ENCODE measurements at places on chromosomes 2 and 18.

- peak; percentile 74 for DNase-seq
These were observed 436.6 kb upstream of the NRP2 start for GRCh38 chr2:205245652-205246051.

- DNase-seq, result no peak
These were observed 77.7 kb downstream of the MAP2 start for GRCh38 chr2:209501579-209501978.

GRCh38 chr2:46382331-46383112 lies 85.3 kb downstream of the EPAS1 start:
- DNase-seq, result no peak

DNA sequence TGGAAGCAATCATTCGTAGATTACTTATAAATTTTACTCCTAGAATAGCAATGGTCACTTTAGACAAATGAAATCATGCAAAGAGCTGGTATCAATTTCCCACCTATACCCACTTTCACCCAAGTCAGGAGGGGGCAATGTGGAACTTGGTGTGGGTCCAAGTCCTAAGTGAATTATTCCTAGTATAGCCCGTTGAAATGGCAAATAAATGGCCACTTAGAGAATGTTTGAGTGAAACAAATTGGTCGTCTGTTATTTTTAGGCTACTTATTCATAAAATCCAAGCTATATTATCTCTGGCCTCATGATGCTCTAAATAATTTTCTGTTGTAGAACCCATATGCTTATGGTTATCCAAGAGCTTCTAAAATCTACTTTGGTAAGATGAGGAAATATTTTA lies 98.1 kb downstream of the MYO3B start:
- no peak for DNase-seq

DNA sequence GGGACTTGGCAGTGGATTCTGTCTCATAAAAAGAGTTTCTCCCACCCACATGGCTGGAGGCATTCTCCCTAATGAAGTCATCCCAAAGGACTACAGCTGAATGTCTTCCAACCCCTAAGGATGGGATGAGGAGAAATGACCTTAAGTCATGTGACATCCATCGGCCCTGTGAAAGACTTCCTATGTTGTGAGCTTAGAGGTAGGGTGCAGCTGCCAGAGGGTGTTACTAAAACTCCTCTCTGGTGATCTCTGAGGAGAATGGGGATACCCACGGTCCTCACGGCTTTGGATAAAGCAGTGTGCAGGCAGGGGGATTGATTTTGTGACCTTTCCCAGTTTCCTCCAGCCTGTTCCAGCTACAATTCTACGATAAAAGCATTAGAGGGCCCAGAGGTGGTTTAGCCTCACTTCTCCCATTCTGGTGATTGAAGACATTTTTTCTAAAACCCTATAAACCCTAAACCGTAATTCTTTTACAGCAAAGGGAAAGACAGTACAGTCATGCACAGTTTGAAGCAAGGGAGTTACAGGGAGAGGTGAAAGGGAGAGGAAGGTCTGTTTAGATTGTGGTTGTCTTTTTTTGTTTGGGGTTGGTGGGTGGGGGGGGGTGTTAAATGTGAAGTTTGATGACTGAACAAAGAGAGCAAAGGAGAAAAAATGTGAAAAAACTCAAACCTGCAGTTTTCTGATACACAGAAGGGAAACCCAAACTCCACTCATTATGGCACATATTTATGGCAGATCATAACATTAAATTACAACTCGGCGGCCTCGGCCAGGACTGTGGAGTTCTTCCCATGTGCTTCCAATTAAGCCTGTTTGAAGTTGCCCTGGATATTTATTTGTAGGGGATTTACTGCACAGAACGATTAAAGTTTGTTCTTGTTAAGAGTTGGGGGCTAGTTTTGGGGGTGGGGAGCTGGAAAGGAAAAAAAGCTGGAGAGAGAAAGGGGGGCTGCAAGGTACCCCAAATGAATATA lies 26.6 kb upstream of the SLC14A2 start:
- DNase-seq, result peak; percentile 89

- DNase-seq, result no peak
These were observed 17.8 kb upstream of the SCLY start for GRCh38 chr2:238042849-238043584.

DNA sequence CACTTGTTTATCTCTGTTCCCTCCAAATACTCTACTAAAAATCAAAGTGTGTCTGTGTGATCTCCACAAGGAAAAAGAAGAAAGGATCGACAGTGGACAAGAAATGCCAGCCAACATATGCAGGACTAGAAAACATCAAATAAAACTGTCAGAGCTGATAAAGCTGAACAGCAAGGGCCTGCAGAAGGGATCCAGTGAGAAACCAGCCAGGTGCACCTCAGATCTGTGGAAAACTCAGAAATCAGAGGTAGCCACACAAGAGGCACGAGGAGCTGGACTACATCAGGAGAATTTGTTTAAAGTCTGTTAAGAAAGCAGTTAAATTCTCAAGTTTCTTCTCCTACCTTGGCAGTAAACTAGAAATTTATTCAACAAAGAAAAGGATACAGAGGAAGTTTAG lies 135.2 kb downstream of the SUCLG1 start:
- DNase-seq, result no peak

GRCh38 chr2:18520451-18521425 lies 39.7 kb downstream of the RDH14 start:
- peak; percentile 67 for DNase-seq

GRCh38 chr2:162153608-162154224 lies 1.7 kb upstream of the GCG start:
- DNase-seq, result peak; percentile 26

DNA sequence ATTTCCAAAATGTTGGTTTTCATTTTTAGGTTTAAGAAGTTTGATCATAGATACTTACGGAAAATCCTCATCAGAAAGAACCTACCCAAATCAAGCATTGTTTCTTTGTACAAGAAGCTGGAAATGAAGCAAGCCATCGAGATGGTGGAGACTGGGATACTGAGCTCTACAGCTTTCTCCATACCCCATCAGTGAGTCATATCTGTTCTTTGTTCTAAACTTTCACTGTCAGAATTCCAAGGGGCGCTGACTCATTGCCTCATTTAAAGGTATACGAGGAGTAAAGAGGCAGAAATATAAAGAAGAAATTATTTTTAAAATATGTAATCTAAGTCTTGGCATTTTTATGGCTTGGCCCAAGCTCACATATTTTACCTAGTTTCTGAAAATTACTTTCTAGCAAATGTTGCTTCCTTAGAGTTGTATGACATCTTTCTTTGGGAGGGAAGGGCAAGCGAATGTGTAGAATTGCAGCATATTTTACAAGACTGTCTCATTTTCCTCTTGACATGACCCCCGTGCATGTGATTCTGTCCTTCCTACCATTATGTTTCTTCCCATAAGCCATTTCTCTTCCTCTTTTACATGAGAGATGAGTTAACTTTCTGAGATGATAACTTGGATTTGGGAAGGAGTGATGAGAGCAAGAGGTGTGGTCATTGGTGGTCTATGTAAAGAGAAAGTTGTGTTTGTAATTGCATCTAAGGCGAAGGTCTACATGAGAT lies 41.2 kb downstream of the SLC9A4 start:
- DNase-seq, result peak; percentile 91
